ENCODE measurements at places on chromosomes 2 and 18.

- no peak for DNase-seq
Observed at GRCh38 chr2:102061286-102061699, 69.5 kb downstream of the IL1R2 start.

DNA sequence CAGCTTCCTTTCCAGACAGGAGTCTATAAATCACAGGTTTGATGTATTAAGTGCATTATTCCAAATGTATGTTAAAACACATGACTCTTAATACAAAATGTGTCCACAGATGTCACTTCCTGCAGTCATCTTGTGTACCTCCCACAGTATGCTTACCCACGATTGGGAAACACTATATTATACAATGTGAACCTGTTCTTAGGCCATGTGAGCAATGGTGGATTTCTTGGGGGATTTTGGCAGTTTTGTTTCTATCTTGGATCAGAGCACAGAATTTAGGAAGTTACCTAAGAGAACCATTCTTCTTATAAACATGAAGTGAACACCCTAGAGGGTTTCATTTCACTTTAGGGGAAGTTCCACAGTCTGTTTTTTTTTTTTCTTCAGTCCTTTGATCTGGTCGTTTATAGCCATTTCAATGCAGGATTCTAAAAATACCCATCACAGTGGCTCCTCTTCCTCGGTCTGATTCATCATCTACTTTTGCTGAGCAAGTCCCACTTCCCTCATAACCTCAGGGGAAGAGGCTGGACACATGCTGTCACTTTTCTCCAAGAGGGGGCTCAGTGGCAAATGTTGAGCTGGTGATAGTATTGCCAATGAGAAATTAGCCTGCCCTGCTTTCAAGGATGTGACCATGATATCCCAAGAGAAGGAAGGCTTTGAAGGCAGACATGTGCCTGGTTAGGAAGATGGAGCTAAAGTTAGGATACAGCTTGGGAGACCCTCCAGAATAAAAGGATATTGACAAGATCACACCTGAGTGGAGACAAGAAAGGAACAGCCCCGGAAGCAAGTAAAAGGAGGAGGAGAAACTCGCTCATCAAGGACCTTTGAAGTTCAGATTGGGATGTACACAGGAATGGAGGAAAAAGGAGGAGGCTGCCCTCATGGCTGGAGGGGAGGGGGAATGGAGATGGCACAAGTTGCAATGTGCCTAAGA is 22.6 kb downstream of the PLEK start:
- no peak for DNase-seq

DNA sequence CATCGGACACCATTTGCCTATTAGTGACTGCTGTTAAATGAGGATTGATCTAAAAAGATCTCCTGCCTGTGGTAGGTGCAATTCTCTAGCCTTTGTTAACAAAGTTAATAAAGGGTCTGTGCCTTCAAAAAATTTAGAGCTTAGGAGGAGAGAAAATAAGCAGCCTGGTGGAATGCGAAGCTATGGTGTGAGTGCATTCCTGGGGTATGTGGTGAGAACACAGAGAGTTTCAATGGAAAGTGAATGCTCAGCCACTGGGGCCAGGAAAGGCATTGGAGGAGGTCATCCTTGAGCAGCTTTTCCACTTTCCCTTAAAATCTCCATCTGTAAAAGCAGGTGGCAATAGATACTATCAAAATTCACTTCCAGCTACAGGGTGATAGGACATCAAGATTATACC is 331.2 kb upstream of the LRATD1 start:
- no peak for DNase-seq

DNA sequence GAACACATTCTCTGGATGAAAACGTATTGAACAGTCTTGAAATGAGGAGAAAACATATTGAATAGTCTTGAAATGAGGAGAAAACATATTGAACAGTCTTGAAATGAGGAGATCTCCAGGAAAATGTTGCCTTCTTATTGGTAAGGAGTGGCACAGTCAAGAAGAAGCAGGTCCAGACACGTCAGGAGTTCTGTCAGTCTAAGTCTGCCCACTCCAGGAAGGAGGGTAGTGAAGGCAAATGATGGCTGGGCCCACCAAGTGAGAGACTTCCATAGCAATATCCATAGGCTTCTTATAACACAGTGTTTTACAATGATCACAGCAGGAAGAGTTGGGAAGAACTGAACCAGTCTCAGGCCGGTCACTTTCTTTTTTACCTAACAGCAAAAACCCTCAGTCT is 316.2 kb downstream of the ETAA1 start:
- DNase-seq = no peak

DNA sequence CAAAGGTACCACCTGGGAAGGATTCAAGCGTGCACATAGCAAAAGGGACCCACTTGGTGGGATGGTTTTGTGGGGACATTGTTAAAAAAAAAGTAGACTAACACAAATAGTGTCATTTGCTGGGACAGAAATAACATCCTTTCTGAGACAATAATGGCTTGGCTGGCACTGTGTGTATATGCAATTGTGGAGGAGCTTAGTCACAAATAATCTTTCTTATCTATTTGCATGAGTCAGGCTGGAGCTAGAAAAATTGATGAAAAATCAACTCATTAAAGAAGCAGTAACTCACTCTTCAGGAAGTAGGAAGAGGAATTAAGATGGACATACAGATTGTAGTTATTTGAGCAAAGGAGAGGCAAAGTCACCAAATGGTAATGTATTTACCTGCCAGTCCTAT is 29.5 kb upstream of the ITGB6 start:
- DNase-seq = no peak

GRCh38 chr2:72915907-72916742 is 1.2 kb upstream of the EMX1 start:
- peak; percentile 79 for DNase-seq

DNA sequence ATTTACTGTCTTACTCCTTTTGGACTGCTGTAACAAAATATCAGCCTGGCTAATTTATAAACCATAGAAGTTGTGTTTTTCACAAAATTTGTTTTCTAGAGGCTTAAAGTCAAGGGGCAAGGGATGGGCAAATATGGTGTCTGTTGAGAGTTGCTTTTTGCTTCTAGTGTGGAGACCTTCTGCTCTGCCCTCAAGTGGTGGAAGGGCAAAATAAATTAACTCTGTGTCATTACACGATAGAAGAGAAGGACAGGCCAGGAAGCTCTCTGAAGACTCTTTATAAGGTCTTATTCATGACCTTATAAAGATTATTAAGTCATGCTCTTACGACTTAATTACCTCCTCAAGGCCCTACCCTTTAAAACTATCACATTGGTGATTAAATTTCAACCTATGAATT is 181.2 kb upstream of the LRATD1 start:
- DNase-seq = no peak

DNA sequence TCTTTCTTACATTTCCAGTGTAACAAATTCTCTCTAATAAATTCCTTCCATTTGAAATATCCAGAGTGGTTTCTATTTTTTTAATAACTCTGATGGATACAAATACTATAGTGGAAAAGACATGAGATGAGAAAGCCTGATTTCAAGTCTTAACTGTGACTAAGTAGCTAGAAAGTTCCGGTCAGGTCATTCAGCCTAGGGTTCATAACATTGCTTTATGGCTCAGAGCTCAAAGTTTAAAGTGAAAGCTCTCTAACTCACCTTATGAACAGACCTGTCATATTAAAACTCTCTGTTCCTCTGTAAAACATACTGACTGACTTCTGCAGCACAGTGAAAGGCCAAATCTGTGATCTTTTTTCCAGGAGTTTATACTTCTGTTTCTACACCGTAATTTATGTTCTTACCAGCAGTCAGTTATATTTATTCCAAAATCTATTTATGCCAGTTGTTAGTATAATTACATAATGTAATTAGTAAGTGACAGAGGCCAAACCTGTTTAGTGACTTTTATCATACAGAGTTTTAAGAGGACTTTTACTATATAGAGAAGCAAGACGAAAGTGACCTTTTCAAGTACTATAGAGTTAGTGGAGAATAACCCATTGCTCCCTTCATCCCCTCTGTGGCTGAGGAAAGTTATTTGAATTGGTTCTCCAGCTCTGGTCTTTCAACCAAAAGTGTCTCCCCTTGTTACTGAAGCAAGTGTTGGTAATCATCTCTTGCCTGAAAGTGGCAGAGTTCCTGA is 118.8 kb upstream of the PDE1A start:
- no peak for DNase-seq

DNA sequence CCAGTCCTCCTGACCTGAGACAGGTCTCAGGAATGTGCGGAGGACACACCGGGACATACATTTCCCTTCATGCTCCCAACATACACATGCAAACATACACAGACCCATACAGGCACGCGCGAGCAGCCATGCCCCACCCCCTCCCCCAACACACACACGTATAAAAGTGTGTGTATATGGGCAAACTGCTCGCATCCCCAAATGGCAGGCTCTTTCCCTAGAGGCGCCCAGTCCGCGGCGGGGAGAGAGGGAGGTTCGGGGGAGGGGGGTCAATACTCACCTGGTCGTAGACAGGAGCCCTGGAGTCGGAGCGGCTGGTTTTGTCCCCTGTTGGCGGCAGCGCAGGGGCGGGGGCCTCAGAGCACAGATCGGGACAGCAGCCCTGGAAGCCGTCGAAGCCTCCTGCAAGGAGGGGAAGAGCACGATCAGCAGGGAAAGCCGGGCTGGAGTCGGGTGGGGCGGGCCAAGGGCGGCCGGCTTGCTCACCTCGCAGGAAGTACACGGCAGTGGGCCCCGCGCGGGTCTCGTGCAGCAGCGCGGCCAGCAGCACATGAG is 682 bp downstream of the DUSP2 start:
- no peak for DNase-seq

- no peak for DNase-seq
Observed at GRCh38 chr2:202432776-202433175, 56.6 kb downstream of the BMPR2 start.

GRCh38 chr18:21955757-21956652 is 213.4 kb upstream of the GATA6 start:
- peak; percentile 89 for DNase-seq
